ENCODE measurements at places on chromosomes 16 and 17. TPM values are rescaled to one million over a fixed set of nuclear protein-coding genes. Genes with fewer than 3 reads are reported as not detected.

KRTAP1-1 gene
- not detected for total RNA-seq

GRCh38 chr17:48814504-48814903 is 2.5 kb downstream of the TTLL6 start:
- H3K27ac ChIP-seq = no peak overlapping the region
- no peaks in the 10 kb centered on the region for H3K36me3 ChIP-seq
- H3K4me3 ChIP-seq = no peak overlapping the region
- peaks cover 14% of the 10 kb centered on the region for H3K4me1 ChIP-seq
- DNase-seq = no peak

DNA sequence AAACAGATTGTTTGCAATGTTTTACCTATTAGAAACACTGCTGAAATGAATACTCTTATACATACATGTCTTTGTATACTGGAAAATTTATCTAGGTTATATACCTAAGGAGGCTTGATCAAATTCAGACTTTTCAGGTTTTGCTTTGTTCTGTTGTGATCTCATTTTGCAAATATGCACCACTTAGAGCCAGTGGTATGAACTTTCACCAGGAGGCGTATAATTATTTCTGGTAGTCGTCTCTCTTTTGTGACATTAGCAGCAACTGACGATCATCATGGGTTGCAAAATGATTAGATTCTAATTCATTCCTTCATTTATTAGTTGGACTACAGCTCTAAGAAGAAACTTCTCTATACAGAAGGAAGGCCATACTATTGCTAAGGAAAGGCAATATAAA is 26.9 kb downstream of the AP1G1 start:
- no peak overlapping the region for H3K27ac ChIP-seq
- no peaks in the 10 kb centered on the region for H3K4me1 ChIP-seq
- H3K27me3 ChIP-seq = no peaks in the 10 kb centered on the region
- H3K4me3 ChIP-seq = no peak overlapping the region

DNA sequence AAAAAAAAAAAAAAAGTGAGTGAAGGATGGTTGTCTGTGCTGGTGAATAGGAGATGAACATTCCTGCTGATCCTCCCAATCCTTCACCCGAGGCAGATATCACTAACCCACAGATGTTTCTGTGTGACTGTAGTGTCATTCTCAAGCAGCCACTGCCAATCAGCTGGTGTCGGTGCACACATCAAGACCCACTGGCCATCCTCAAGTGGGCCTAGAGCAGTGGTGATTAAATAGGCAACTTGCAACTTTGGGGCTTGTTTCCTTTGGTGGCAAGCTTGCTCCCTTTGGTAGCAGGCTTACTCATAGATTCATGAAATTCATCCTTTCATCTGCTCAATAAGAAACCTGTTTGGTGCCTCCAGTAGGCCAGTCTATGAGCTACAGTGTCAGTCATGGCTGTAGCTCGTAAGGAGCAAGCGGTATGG is 51.1 kb upstream of the LGALS9 start:
- no peak overlapping the region for H3K27ac ChIP-seq
- H3K36me3 ChIP-seq = no peaks in the 10 kb centered on the region
- no peaks in the 10 kb centered on the region for H3K27me3 ChIP-seq
- H3K4me1 ChIP-seq = peaks cover 15% of the 10 kb centered on the region
- DNase-seq = no peak
- no peak overlapping the region for H3K4me3 ChIP-seq

DNA sequence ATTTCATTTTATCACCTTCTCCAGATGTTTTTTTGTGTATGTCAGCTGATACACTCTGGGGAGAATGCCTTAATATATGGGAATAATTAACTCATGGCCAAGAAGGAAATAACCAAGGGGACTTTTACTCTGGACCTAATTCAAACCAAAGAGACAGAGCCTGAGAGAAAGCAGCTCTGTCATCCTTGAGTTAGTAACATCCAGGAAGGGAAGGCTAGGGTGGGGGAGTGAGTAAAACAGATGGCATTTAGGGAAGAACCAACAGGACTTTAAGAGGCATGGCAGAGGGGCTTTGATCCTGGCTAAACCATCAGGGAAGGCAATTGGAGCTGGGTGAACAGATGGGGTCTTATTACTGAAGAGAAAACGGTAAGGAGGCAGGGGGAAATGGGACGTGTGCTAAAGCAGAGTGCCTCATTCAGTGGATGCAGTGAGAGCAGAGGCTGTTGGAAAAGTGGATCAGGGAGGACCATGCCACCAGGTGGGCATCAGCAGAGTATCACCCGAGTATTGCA is 2.5 kb upstream of the SMPD3 start:
- no peak for DNase-seq
- no peak overlapping the region for H3K27ac ChIP-seq
- peaks cover 34% of the 10 kb centered on the region for H3K27me3 ChIP-seq
- H3K36me3 ChIP-seq = no peaks in the 10 kb centered on the region

QRICH2 gene
- total RNA-seq = 2.8 TPM

GRCh38 chr17:2259769-2260536 is 43.6 kb downstream of the SMG6 start:
- DNase-seq = no peak
- H3K27ac ChIP-seq = no peak overlapping the region
- peaks cover 13% of the 10 kb centered on the region for H3K4me1 ChIP-seq
- no peaks in the 10 kb centered on the region for H3K27me3 ChIP-seq
- no peaks in the 10 kb centered on the region for H3K36me3 ChIP-seq

DNA sequence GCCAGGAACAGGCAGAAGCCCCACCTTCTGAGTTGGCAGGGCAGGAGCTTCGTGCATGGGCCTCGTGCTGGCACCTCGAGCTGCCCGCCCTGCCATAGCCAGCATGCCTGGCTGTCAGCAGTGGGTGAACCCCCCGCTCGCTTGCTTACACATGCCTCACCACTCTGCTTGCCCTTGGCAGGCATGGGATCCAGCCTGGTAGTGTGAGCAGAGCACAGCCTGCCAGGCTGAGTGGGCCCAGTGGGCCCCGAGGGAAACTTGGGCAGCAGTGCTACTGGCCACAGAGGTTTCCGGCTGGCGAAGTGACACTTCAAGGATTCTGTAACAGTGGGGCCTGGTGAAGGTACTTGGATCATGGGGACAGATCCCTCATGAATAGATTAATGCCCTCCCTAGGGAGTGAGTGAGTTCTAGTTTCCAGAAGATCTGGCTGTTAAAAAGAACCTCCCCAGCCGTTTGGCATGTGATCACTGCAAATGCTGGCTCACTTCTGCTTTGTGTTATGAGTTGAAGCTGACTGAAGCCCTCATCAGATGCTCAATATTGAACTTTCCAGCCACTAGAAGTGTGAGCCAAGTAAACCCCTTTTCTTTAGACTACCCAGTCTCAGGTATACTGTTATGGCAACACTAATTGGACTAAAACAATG is 114.7 kb downstream of the BCAS3 start:
- no peak overlapping the region for H3K27ac ChIP-seq
- H3K27me3 ChIP-seq = no peaks in the 10 kb centered on the region
- H3K36me3 ChIP-seq = no peaks in the 10 kb centered on the region
- H3K4me3 ChIP-seq = no peak overlapping the region
- H3K4me1 ChIP-seq = no peaks in the 10 kb centered on the region

DNA sequence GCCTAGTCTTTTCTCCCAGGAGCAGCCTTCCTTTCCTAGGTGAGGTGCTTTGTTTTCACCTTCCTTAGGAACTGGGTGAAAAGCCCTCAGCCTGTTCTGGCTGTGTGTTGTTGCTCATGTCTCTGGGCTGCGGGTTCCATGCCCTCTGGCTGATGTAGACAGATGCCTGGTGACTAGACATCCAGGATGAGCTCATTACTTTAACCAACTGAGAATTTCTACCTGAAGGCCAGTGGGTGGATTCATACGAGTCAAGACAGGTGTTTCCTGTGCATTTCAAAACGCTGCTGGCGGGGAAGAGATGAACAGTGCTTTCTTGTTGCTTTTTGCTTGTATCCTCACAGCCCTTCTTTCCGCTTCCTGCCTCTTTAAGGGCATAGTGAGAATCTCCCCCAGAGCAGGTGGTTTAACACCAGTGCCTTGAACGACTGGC is 22.3 kb downstream of the SAP30BP start:
- H3K4me1 ChIP-seq = peaks cover 86% of the 10 kb centered on the region
- no peaks in the 10 kb centered on the region for H3K27me3 ChIP-seq
- peak overlapping the region; percentile 91 for H3K27ac ChIP-seq
- DNase-seq = no peak

PCTP gene
- 23.6 TPM for total RNA-seq
